ENCODE measurements at places on chromosomes 11 and 22. TPM values are rescaled to one million over a fixed set of nuclear protein-coding genes. Genes with fewer than 3 reads are reported as not detected.
A peak's percentile ranks its signal among the peaks of the same experiment; 100 is the strongest.

Gene ZP1
- total RNA-seq = not detected

Gene NPTXR
- 5.9 TPM for total RNA-seq

Gene P2RY6
- 0.20 TPM for total RNA-seq

Gene HEPN1
- total RNA-seq = not detected

Gene GLYAT
- total RNA-seq = not detected

Gene RFPL3
- not detected for total RNA-seq

Gene USH1C
- not detected for total RNA-seq

Gene OR4C46
- not detected for total RNA-seq

Gene DUSP18
- 11.4 TPM for total RNA-seq

Gene GLB1L2
- total RNA-seq = 8.6 TPM

Gene CNTF
- 2.9 TPM for total RNA-seq

Gene TIMM10B
- 46.3 TPM for total RNA-seq

Gene C11orf65
- total RNA-seq = 1.1 TPM

Gene PVALB
- total RNA-seq = not detected

Gene HBE1
- not detected for total RNA-seq

Gene RASGRP2
- 33.5 TPM for total RNA-seq

Gene FXYD6
- not detected for total RNA-seq

Gene FAM180B
- total RNA-seq = 0.20 TPM

- DNase-seq = no peak
Measured at GRCh38 chr11:60917267-60917666, 3.3 kb downstream of the TMEM109 start.

DNA sequence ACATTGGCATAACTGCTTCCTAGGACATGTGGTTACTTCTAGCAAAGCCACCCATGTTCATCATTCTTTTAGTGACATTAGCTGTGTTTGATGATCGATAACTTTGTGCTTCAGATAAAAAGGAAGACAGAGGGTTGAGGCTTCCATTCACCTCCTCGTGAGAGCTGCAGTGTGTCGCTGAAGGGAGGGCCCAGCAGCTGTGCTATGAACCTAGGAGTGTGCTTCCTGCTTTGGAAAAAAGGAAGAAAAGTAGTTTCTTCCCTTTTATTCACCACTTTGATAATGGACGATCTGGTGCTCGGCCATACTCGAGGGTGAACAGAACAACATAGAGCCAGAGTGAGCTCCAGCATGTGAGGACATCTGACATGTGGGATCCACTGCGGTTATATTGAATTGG, 6.1 kb upstream of the RFPL2 start:
- DNase-seq = no peak

GRCh38 chr11:130338667-130339066, 23.9 kb upstream of the ZBTB44 start:
- no peak for DNase-seq

DNA sequence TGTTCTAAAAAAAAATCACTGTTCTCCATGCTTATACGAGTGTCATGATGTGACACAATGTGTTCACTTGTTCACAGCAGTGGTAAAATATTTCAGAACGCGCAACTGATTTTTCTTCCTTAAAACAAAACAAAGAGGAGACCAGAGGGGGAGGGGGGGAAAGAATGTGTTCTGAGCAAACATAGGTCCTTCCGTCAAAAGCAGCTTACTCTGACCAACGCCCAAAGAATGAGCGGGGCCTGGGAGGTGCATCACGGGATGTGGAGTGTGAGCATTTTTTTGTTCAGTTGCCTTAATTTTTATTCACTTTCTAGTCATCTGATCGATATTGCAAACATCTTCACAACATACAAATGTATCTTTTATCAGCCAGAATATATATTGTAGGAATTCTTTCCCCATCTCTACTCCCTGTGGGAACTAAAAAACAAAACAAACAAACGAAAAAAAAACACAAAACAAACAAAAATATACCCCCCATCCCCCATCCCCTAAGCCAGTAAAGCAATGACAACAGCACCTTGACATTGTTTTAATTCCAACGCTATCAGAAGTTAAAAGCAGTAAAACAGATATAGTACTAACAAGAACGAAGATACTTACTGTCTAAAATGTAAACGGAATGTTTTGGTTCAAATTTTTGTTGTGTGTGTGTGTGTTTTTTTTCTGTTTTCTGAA, 43.3 kb downstream of the BDNF start:
- no peak for DNase-seq

GRCh38 chr11:13666708-13667107, 1.8 kb upstream of the FAR1 start:
- no peak for DNase-seq

GRCh38 chr11:33445761-33446161, 188.6 kb downstream of the HIPK3 start:
- DNase-seq = no peak

DNA sequence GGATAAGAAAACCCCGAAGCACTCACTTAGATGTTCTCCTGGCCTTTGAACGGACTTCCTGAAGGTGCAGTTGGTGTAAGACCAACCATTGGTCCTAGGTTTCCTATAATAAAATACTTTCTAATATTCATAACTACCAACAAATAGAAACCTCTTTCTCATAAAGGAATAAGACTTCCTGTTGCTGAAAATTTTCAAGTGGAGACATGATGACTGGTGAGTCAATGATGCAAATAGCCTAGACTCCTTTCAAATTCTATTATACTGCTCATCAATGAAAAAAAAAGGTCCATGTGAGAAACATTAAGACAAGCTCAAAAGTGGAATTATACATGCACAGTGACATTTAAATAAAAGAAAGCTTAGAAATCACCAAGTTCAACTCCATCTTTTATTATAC, 862.8 kb downstream of the FAM181B start:
- no peak for DNase-seq

DNA sequence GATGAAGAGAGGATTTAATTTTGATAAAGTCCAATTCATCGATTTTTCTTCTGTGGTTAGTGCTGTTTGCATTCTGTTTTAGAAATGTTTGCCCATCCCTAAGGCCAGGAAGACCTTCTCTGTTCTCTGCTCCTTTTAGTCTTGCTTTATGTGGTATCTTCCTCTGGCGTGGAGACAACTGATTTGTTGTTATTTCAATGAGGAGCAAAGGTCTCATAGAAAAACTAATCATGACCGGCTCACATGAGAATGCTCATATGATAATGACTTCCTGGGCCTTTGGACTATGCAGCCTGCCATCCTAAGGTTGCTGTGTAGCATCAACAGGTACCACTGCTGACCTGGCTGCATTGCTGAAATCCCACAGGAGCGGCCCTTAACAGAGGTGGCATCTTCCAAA, 19.8 kb downstream of the SCGB1A1 start:
- no peak for DNase-seq

GRCh38 chr11:15901054-15901453, 455.3 kb downstream of the SOX6 start:
- DNase-seq = no peak

DNA sequence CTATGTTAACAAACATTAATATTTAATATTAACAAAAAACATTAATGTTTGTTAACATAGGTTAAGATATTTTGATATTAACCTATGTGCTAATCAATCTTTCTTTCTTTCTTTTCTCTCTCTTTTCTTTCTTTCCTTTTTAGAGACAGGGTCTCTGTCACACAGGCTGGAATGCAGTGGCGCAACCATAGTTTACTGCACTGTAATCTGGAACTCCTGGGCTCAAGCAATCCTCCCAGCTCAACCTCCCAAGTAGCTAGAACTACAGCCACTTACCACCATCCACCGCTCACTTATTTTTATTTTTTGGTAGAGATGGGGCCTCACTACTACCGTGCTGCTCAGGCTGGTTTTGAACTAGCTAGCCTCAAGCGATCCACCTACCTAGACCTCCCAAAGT, 13.2 kb downstream of the SIK3 start:
- DNase-seq = no peak

GRCh38 chr11:9716275-9717039, 52.6 kb downstream of the SWAP70 start:
- no peak for DNase-seq

GRCh38 chr22:29031227-29032011, 30.2 kb downstream of the C22orf31 start:
- DNase-seq = no peak

DNA sequence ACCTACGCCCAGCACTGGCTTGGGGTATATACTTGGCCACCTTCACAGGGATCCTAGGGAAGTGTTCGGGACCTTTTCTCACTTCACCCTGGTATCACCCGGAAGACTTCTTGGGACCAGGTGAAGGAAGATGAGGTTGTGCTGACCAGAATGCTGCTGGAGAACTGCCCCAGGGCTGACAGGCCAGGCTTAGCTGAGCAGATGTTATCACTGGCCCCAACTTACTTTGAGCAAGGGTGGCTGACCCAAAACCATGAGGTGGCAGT, 4.5 kb downstream of the FTH1 start:
- peak; percentile 37 for DNase-seq

DNA sequence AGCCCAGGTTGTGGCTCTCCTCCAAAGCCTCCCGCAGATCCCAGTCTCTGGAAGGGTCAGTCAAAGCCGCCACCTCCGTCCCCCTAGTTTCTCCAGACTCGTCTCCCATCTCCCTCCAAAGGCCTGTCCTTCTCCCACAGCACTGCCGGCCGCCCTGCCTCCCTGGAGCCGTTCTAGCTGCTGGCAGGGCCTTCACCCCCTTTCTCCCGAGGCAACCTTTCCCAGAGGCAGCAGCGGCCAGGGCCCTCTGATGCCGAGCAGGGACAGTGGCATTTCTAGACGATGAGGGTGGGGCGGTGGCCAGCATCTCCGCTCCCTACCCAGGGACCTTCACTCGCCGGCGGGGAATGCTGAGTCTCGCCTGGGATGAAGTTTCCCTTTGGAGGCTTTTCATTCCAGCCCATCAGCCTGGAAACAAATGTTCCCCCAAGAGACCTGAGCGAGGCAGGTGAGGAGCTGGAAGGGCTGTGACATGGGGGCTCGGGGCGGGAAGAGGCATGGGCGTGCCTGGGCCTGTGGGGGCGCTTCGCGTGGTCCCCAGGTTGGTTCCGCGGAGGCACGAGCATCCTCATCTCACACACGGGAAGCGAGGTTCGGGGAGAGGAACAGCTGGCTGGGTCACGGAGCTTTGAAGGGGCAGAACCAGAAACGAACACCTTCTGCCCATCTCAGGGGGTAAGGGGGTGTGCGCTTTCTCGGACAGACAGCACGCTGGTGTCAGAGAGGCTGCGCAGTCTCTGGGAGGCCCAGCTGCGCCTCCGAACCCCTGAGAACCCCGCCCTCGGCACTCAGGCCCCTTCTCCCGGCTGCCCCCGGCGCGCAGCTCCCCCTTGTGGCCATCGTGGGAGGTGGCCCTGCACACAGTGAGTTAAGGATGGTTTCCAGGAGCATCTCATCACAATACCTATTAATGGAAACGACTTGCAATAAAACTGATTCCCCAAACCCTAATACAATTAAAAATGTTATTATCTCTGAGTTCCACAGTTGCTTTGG, 18.1 kb upstream of the KLHL35 start:
- DNase-seq = peak; percentile 54

DNA sequence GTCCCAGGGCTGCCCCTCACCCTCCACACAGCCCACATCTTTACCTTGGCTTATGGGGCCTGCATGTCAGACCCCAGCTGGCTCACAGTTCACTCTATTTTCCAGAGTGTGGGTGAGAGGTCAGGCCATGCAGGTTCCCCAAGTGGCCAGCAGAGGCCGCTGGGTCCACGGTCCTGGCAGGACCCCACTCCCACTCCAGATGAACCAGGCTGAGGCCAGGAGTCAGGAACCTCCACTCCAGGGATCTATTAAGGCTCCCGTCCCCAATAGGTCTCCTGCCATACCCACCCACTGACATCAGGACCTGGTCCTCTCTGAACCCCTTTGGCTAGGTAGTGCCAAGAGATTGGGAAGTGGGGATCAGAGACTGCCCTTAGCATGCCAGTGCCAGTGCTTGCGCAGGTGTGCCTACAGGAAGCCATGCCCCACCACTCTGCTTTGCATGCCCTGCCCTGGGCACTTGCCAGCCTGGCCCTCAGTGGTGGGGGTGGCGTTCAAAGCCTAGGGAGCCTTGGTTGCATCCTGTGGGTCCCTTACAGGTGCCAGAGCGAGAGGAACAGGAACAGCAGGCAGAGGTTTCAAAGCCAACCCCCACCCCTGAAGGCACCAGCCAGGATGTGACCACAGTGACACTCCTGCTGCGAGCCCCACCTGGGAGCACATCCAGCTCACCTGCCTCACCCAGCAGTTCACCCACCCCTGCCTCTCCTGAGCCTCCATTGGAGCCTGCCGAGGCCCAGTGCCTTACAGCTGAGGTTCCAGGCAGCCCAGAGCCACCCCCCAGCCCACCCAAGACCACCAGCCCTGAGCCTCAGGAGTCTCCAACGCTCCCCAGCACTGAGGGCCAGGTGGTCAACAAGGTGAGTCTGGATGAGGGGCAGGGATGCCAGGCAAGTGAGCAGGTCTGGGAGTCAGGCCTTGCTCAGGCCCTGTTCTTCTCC, 8.3 kb downstream of the SMTN start:
- DNase-seq = no peak

GRCh38 chr11:75328426-75329277, 22.8 kb downstream of the ARRB1 start:
- DNase-seq = peak; percentile 10

GRCh38 chr11:117418737-117419481, 91.3 kb downstream of the CEP164 start:
- DNase-seq = no peak

Measured in CD8-positive, alpha-beta memory T cell (primary cell).